ENCODE measurements at places on chromosomes 7 and 10.

GRCh38 chr7:34361663-34362250 lies 296.3 kb upstream of the NPSR1 start:
- no peak for DNase-seq

- DNase-seq = no peak
Measured at GRCh38 chr10:26869528-26869927, 8.8 kb upstream of the ABI1 start.

DNA sequence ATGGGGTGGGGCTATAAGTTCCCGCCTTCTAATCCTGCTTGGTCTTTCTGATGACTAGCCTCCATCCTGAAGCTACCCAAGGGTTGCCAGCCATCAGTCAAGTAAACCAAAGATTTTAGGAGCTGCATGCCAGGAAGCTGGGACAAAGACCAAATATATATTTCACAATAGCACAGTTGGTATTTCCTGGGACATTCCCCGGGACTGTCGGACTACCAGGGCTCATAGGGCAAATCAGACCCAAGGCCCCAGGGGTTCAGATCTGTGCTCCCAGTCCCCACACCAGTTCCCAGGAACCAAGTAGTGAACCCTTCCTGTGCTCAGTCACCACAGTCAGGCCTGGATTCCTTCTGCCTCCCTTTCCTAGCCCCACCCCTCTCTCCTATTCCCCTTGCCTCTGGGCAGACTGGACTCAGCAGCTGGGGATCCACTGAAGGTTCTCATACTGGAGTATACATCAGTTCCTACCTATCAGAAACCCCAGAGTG lies 5.7 kb upstream of the CXCL12 start:
- peak; percentile 32 for DNase-seq

DNA sequence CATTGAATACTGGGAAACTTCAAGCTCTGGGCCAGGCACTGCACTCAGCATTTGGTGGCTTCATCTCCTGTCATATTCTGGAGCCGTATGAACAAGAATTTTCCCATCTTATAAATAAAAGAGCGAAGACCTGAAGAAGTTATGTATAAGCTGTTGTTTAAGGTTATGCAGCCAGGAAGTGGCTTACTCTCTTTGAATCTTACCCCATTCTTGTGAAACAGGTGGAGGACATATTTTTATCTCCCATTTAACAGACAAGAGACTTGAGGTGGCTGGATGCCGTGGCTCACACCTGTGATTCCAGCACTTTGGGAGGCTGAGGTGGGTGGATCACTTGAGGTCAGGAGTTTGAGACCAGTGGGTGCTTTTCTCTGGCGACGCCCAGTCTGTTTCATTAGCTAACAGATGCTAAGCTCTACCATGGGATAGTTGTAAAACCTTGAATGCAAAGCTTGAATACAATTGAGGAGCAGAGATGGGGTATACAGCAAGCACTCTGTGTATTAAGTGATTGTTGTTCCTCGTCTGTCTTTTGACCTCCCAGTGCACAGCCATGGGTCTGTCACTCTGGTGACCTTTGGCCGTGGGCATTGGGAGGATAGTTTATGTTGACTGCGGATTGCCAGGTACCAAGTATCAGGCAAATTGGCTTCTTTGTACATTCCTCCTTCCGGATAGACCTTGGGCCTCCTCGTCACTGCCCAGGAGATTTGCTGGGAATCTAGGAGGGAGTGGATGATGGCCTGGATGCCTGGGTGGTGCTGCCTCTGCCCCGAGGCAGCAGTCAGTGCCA lies 85.8 kb downstream of the GRK5 start:
- DNase-seq = no peak

DNA sequence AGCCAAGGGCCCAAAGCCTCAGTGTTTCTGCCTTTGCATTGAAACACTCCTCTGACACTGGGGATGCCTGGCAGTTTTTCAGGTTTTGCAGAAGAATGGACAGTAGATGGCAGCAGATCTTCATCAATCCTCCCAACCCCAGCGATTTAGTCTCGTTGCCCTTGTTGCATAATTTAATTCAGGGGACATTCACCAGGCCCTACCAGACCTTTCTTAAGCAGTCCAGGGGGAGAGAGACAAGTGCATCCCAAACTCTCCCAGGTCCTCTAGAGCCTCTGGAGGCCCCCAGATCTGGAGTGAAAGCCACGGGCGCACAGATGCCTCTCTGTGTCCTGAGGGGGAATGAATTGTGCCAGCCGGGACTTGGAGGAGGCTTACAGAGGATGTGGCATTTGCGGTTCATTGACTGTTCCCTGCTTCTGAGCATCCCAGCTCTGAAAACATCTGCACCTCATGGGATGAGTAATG lies 29.6 kb downstream of the MINDY4 start:
- peak; percentile 83 for DNase-seq

GRCh38 chr7:91379991-91380390 lies 115.8 kb downstream of the FZD1 start:
- DNase-seq = no peak

DNA sequence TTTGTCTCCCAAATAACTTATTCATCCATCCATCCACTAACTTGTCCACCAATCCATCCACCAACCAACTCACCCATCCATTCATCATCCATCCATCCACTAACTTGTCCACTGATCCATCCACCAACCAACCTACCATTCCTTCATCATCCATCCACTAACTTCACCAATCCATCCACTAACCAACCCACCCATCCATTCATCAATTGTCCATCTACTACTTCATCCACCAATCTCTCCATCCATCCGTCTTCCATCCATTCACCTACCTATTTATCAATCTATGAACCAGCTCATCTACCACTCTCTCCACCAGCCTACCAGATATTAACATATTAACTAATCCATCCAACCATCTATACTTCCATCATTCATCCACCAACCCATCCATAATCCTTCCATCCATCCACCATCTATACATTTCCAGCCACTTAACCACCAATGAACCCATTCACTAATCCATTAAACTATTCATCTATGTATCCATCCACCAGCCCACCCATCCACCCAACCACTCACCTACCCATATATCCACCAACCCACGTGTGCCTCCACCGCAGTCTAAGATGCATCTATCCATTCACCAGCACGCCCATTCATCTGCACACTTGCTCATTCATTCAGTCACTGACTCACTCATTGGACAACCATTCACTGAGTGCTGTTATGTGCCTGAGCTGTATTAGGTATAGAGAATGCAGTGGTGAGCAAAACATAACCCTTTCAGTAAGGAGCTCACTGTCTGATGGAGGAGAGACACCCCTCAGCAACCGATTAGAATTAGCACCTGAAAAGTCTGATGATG lies 19.8 kb upstream of the TBL2 start:
- DNase-seq = no peak

- DNase-seq = peak; percentile 22
Measured at GRCh38 chr7:136677471-136678365, 190.7 kb upstream of the CHRM2 start.

DNA sequence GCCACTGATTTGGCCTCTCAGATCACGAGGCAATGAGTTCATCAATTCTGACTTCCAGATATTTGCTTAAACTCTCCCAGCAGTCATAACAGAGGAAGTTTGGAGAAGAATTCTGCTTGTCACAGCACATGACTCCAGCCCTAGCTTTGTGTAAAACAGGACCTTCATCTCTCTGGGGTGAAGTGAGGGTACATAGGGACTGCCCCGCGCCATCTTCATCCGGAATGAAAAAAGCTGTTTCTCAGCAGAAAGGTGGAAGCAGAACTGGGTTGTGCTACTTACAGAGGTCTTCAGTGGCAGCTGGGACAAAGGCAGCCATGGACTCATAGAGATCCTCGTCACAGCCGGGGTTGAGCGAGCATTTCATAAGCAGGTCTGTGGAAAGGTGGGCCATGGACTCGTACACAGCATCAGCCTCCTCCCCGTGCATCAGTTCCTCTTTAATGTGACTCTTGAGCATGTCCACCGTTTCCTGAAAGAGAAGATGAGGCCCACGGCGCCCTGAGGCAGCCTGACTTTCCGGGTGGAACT lies 58.4 kb upstream of the TM9SF3 start:
- no peak for DNase-seq
